ENCODE measurements at places on chromosomes 16 and 17.

GRCh38 chr17:74972107-74972972 is at the start of gene HID1:
HID1 (minus strand) TSS chr17:74972759; CDS start chr17:74972656, 103 bp downstream.
- H3K4me1 ChIP-seq, result peaks cover 3% of the 10 kb centered on the region
- H3K27ac ChIP-seq, result peak within 1 kb of the TSS; percentile 84
- H3K4me3 ChIP-seq, result peak within 1 kb of the TSS; percentile 52

DNA sequence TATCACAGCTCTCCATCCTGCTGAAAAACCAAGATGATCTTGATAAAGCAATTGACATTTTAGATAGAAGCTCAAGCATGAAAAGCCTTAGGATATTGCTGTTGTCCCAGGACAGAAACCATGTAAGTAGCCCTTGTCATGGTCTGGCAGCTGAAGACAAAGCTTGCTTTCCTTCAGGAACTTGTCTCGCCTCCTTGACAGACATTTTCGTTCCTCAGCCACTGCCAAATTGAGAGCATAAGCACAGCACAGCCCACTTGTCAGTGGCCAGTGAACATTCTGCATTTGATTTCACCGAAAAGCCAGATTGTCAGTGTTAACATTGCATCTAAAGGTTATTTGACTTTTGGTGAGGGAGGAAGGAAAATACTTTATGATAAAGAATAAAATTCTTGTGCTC is 35.6 kb downstream of the MAP3K3 start:
- no peaks in the 10 kb centered on the region for H3K27me3 ChIP-seq
- no peak overlapping the region for H3K4me3 ChIP-seq
- no peak overlapping the region for H3K27ac ChIP-seq
- no peak for DNase-seq

- peaks cover 71% of the 10 kb centered on the region for H3K27me3 ChIP-seq
- no peak for DNase-seq
- H3K27ac ChIP-seq, result no peak overlapping the region
- no peaks in the 10 kb centered on the region for H3K36me3 ChIP-seq
- H3K4me3 ChIP-seq, result no peak overlapping the region
These were observed 40.9 kb downstream of the SOX8 start for GRCh38 chr16:1022466-1022865.

GRCh38 chr16:3241761-3242160 is 6.8 kb upstream of the ZNF200 start:
- no peaks in the 10 kb centered on the region for H3K36me3 ChIP-seq
- H3K4me1 ChIP-seq, result no peaks in the 10 kb centered on the region
- DNase-seq, result no peak
- H3K27ac ChIP-seq, result no peak overlapping the region
- peaks cover 7% of the 10 kb centered on the region for H3K27me3 ChIP-seq
- no peak overlapping the region for H3K4me3 ChIP-seq

DNA sequence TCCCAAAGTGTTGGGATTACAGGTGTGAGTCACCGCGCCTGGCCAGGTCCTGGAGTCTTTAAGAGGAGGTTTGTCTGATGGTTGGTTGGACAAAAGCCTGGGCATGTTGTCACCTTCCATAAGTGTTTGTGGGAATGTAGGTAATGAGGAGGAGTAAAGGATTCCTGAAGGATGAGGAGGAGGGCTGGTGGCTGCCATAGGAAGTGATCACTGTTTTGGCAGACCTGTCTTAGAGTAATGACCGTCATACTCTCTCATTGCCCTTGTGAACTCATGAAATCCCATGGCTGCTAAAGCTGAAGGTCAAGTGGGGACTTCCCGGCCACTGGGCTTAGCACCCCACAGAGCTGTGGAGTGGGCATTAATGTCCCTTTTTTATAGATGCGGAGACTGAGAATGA is 40.5 kb downstream of the TENT4B start:
- H3K36me3 ChIP-seq, result no peaks in the 10 kb centered on the region
- DNase-seq, result no peak
- no peaks in the 10 kb centered on the region for H3K4me1 ChIP-seq
- H3K27ac ChIP-seq, result no peak overlapping the region
- H3K4me3 ChIP-seq, result no peak overlapping the region
- H3K27me3 ChIP-seq, result no peaks in the 10 kb centered on the region

DNA sequence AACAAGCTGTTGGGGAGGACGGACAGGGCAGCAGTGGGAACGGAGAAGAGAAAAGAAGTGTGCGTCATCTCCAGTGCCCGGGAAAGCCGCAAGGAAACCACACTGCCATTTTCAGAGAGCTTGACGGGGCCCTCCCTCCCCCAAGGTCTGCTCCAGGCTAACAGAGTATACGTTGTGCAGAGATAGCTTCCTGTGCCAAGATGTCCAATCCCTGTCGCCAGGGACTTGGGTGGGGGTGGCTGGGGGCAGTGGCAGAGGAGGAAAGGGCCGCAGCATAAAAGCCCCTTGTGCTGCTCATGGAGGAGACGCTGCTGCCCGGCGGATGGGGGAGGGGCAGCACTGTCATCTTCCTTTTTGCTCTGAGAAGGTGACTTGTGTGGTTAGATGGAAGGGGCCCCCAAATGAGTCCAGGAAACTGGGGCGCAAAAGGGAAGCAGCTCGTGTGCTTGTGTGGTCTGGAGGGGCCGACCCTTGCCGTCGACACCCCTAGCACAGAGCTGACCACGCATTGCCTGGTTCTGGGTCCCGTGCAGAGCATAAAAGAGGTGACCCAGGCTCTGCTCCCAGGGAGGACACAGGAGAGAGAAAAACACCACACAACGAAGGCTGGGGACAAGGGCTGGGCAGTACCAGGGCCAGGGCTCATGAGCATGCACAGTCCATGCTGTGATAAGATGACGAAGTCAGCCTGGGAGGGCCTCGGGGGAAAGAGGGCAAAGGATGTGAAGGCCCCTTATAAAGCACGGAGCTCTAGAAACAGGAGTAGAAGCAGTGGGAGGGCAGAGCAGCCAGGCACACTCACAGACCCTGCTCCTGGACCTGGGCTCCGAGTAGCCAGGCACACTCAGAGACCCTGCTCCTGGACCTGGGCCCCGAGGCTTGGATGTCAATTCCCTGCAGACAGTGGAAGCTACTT is 372.7 kb downstream of the SLC39A11 start:
- H3K4me1 ChIP-seq, result no peaks in the 10 kb centered on the region
- no peaks in the 10 kb centered on the region for H3K36me3 ChIP-seq
- H3K27me3 ChIP-seq, result no peaks in the 10 kb centered on the region
- no peak overlapping the region for H3K4me3 ChIP-seq
- no peak for DNase-seq

- no peaks in the 10 kb centered on the region for H3K4me1 ChIP-seq
- no peak for DNase-seq
- H3K27ac ChIP-seq, result no peak overlapping the region
- no peaks in the 10 kb centered on the region for H3K36me3 ChIP-seq
- peaks cover 74% of the 10 kb centered on the region for H3K27me3 ChIP-seq
These were observed 796 bp downstream of the HOXB3 start for GRCh38 chr17:48589060-48589830.

DNA sequence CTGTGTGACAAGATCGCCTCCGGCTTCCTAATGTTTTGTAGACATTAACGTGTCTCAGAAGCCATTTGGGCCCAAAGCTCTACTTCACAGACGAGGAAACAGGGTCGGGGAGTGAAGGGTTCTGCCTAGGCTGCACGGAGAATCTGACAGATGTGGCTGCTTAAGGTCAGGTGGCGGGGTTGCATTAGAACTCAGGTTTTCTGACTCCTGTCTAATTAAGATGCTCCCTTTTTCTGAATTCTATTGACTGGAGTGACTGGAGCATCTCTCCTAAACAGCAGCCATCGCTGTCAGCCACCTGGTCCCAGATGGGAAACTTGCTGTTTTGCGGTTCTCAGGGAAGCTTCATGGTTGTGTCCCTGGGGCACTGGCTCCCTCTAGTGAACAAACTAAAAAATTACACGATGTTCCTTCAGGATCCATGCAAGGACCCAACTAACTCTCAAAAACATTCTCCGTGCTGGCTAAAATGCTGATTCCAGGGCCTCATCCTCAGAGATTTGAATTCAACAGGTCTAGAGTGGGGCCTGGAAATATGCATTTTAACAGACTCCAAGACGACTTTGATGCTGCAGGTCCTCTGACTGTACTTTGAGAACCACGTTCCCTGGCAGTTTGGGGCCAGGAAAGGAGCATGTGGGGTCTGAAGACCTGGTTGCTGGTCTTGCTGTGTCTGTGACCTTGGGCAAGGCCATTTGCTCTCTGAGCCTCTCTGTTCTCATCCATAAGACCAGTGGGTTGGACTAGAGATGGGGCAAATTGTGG is 117.4 kb downstream of the IRF8 start:
- H3K27me3 ChIP-seq, result peaks cover 41% of the 10 kb centered on the region
- H3K36me3 ChIP-seq, result no peaks in the 10 kb centered on the region
- H3K27ac ChIP-seq, result no peak overlapping the region
- DNase-seq, result peak; percentile 28

DNA sequence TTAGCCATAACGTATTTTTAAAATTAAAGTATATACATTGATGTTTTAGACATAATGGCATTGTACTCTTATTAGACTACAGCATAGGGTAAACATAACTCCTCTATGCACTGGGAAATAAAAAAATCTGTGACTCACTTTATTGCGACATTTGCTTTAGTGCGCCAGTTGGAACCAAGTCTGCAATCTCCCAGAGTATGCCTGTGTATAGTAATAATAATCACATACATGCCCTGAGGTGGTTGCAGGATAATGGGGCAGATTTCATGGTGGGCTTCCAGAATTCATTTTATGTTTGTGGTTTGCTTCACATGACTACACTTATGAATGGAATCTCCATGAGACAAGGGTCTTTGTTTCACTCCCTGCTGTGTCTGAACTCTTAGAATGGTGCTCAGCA is 66.9 kb upstream of the N4BP1 start:
- no peak overlapping the region for H3K4me3 ChIP-seq
- H3K4me1 ChIP-seq, result no peaks in the 10 kb centered on the region
- H3K27me3 ChIP-seq, result no peaks in the 10 kb centered on the region
- no peaks in the 10 kb centered on the region for H3K36me3 ChIP-seq
- DNase-seq, result no peak
- H3K27ac ChIP-seq, result no peak overlapping the region

- no peaks in the 10 kb centered on the region for H3K36me3 ChIP-seq
- peak within 1 kb of the TSS; percentile 99 for H3K4me3 ChIP-seq
- DNase-seq, result peak; percentile 97
- peak within 1 kb of the TSS; percentile 96 for H3K27ac ChIP-seq
- H3K27me3 ChIP-seq, result no peaks in the 10 kb centered on the region
- H3K4me1 ChIP-seq, result peaks cover 24% of the 10 kb centered on the region
These were observed at the start of gene ZNF267 for GRCh38 chr16:31873556-31874365. ZNF267 (plus strand) TSS chr16:31873807; CDS start chr16:31873967, 160 bp downstream.

DNA sequence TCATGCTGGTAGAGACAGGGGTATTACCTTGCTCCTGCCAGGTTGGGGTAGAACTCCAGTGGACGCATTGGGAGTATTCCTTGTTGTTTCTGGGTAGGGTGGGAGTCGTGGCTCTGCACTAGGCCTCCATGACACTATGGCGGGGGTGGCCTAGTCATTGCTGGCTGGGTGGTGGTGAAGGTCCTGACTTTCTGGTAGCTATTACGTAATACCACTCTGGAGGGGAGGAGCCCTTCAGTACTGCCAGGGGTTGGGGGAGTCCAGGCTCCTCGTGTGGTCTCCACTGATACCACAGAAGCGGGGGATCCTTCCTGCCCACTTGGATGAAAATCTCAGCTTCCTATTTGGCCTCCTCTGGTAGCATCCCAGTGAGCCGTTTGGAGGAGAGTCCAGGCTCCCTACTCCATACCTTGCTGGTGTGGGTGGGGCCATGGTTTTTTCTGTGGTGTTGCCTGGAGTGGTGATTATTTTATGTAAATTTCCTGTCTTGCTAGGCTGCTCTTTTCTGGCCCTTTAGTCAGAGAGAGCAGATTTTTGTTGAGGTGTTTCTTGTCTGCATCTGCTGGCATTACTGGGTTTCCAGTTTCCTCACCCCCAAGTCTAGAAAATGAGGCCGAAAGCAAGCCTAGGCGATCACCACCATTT is 65.8 kb upstream of the GNG13 start:
- no peaks in the 10 kb centered on the region for H3K36me3 ChIP-seq
- no peaks in the 10 kb centered on the region for H3K4me1 ChIP-seq
- no peak overlapping the region for H3K4me3 ChIP-seq
- DNase-seq, result no peak

DNA sequence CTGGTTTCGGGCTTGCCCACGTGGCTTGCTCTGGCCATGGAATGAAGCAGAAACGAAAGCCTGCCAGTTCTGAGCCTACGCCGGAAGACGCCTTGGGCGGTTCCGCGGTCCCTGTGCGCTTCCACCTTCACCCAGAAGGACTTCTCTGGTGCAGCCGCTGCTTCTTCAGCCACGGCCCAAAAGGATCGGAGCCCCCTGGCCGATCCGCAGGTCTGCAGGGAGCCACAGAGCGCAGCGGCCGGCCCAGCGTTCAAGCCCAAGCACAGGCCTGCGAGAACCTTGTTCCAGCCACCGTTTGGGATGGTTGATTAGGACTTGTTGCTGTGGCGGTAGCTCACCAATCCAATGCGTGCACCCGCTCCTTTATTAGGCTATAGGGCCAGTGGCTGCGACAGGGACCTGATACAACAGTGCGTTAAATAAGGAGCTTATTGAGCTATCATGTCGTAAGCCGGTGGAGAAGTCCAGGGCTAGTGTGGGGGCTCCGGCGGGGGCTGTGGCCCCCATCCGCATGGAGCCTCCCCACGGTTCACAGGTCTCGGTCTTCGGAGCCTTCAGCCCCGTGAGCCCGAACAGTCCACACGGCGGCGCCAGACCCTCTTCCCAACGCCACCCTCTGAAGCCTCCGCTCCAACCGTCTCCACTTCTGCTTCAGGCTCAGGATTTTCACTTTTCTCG is 10.2 kb upstream of the MPP2 start:
- no peak overlapping the region for H3K27ac ChIP-seq
- peak overlapping the region; percentile 47 for H3K4me3 ChIP-seq
- DNase-seq, result no peak

DNA sequence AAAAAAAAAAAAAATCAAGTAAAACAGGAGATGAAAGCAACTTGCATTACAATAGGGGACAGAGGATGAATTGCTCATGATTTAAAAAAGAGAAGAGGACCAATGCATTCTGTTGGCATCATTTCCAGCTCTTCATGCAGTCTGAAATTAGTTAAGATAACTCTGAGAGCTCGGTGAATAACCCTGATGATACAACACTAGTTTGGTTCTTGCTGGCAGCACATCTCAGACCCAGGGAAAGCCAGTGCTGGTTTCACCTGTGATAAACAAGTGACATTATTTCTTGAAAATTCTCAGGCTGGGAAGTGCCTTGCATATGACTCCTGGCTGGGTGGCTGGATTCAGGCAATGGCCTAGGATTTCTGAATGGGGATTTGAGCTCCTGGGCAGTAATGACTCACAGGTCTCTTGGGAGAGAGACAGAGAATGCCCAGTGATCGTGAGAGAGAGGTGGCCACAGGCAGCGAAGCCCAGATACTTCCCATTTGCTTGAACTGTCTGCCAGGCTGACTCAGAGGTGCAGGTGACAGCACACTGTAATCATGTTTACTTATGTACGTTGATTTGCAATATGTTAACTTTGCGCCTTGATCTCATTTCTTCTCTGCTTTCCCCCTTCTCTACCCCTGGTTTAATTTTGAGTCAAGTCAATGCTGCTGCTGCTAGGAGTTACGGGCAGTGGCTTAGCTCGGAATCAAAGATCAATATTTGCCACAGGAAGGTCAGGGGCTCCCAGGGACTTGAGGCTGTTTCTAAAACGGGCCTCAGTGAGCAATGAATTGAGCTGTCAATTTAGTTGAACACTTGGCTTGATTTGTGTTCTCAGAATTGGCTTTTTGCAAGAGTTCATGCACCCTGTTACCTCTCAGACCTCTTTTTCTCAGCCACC is 27.1 kb downstream of the ARSG start:
- H3K4me1 ChIP-seq, result no peaks in the 10 kb centered on the region
- H3K4me3 ChIP-seq, result no peak overlapping the region
- no peaks in the 10 kb centered on the region for H3K36me3 ChIP-seq
- H3K27ac ChIP-seq, result peak overlapping the region; percentile 4

- no peaks in the 10 kb centered on the region for H3K36me3 ChIP-seq
- no peak for DNase-seq
- peaks cover 4% of the 10 kb centered on the region for H3K4me1 ChIP-seq
- no peak overlapping the region for H3K4me3 ChIP-seq
These were observed 34.6 kb downstream of the KANSL1 start for GRCh38 chr17:46158323-46159296.
